ENCODE measurements at places on chromosomes 7 and 10. TPM values are rescaled to one million over a fixed set of nuclear protein-coding genes. Genes with fewer than 3 reads are reported as not detected.

Gene SPDYE2B
- total RNA-seq, result not detected

Gene ZNF425
- 1.3 TPM for total RNA-seq

Gene SEMA3E
- 1.8 TPM for total RNA-seq

Gene RET
- 0.52 TPM for total RNA-seq

Gene METTL27
- 10.8 TPM for total RNA-seq

Gene PTPRN2
- total RNA-seq, result 0.76 TPM

Gene C10orf71
- total RNA-seq, result not detected

Gene MYPN
- total RNA-seq, result 3.0 TPM

Gene ACTL6B
- total RNA-seq, result not detected
